ENCODE measurements at places on chromosomes 5 and 9.
A peak's percentile ranks its signal among the peaks of the same experiment; 100 is the strongest.

GRCh38 chr9:4301296-4301695 is 1.4 kb upstream of the GLIS3 start:
- DNase-seq, result no peak

DNA sequence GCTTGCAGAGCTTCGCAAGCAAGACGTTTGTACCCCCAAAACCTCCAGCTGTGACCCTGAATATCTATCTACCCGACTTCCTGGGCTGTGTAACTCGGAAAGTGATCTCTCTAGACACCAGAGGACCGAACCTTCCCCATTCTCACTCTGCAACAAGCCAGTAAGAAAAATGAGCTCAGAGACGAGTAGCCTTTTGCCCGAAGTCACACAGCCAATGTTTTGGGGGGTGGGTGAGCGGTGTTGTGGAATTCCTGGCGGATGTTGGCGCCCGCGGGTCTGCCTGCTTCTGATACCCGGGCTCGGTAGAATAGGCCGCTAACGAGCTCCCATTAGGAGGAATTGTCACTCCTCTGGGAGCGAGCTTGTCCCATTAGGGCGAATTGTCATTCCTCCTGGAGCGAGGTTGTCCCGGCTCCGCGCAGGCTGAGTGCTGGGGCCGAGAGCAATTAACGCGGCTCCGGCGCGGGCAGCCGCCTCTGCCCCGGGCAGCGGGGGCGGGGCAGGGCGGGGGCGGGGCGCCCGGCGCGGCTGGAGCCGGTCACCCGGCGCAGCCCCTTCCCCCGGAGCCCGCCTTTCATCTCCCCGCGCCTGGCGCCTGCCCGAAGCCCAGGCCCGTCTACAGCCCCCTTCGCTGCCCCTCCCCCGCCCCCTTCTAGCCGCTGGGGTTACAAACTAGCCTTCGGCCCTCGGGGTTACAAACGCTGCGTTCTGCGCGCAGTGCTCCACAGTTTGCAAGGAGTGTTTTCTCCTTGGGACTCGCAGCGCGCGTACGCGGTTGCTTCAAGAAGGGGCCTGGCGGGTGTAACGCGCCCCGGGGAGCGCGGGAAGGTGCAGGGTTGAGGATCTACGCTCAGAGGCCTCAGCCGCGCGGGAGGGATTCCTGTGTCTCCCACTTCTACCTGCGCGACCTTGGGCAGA is 3.5 kb upstream of the MSX2 start:
- peak; percentile 54 for DNase-seq

GRCh38 chr9:24620741-24621140 is 75.0 kb upstream of the IZUMO3 start:
- DNase-seq, result no peak

GRCh38 chr5:132496631-132497487 is 6.3 kb upstream of the IRF1 start:
- DNase-seq, result peak; percentile 74

DNA sequence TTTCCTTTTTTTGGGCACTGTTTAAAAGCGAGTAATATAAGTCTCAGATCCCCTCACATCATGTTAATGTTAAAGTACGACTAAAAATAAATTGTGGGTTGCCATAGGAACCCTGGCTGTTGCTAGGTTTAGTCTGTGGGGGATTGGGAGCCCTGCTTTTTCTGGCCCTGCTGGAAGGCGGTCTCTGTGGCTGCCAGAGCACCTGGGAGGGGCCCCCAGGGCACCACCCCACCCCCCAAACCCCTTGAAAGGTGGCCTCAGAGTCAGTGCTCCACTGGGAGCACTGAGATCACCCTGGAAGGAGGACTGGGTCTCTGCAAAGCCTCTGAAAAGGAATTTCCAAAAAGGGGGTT is 66.2 kb upstream of the NEURL1B start:
- DNase-seq, result no peak

DNA sequence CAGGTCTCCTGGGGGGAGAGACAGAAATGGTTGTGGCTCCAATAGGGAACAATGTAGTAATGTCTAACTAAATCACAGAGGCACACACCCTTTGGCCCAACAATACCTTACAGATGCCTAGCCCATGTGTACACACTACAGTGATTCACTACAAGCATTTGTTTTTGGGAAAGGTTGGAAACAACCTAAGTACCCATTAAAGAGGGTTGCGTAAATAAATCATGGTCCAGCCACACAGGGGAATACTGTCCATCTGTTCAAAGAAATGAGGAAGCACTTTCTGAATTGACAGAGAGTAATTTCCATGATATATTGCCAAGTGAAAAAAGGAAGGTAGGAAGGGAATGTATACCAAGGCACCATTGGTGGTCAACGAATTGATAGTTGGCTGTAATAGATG is 22.0 kb upstream of the GTF3C5 start:
- no peak for DNase-seq

DNA sequence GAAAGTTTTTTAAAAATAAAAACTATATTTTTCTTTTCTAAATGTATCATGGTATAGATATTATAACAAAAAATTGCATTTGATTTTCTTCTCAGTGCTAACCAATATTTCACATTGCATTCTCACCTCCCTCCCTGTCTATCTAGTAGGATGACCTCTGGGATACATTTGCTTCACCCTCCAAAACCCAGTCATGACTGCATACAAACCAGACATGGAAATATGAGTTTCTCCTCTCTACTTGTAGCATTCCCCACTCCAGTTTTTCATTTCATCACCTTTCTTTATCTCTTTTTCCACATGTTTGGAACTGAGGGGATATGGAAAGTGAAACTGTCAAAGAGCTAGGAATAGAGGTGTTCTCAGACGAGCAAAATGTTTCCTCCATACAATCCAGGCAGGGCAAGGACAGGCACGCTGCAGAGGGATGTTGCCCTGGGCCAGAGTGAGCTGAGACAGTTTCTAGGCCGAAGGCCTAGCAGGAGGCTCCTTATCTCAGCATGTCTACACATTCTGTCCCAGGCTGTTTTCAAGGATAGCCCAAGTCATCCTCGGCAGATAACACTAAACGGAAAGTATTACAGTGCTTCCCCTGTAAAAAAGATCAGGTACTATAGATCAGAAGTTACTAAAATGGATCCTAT is 46.7 kb downstream of the MEF2C start:
- no peak for DNase-seq

- DNase-seq, result no peak
Observed at GRCh38 chr5:641331-641765, 29.2 kb downstream of the CEP72 start.

DNA sequence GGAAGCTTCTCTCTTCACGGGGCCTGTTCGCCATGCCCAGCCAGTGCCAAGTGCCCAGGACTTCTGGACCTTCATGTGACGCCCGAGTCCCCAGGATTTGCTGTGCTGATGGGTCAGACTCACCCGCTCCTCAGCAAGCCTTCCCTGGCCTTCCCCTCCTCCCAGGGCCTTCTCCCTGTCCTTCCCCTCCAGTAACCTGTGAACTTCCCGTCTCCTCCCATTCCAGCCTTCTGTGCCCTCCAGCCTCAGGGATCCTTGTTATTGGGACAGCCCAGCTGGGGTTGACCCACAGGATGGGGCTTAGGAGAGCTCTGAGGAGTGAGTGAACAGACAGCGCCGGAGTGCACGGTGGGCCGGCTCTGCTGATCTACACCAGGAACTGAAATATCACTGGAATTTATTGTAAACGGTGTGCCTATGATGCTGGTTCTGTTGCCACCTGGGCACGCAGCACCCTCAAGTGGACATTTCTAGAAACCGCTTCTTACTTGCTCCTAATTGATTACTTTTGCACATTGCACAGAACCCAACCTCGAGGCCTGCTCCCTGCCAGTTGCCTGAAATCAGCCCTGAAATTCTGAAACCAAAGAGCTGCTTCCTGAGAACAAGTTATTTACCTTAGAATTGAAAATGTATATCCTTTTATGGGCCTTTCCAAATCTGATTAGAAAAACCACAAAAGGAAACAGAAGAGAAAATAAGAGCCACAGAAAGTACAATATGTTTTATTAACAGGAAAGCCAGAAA is 1.5 kb downstream of the SPAAR start:
- DNase-seq, result no peak

GRCh38 chr9:112527959-112528358 is 41.3 kb downstream of the KIAA1958 start:
- no peak for DNase-seq

GRCh38 chr5:75057561-75057960 is 5.2 kb upstream of the GCNT4 start:
- DNase-seq, result no peak

DNA sequence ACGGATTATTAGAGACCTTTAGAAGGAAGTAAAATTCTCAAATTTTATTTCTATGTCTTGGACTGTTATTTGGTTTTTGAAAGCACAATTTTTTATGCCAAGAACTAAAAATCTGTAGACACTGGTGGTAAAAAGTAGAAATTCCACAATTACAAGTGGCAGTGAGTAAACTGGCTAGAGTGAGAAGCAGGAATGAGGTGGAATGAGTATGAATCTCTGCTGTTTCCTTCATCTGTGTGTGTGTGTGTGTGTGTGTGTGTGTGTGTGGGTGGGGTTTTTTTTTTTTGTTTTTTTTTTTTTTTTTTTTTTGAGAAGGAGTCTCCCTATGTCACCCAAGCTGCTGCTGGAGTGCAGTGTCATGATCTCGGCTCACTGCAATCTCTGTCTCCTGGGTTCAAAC is 94.2 kb downstream of the TLE4 start:
- no peak for DNase-seq

GRCh38 chr5:79834098-79834753 is 144.6 kb downstream of the CMYA5 start:
- no peak for DNase-seq

DNA sequence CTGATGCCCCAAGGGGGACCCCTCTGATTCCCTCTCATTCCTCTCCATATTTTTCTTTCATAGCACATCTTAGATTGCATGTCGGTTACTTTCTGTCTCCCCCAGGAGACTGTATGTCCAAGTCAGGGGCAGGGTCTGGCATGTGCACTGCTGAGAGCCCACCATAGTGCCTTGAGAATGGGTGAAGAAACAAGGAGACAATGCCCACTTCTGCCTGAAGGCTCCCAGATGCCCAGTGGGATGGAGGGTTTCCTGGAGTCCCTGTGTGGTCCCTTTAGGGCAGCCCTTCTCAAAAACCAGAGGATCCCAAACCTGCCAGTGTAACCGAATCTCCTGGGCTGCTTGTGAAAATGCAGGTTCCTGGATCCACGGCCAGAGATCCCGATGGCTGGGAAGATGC is 126.5 kb upstream of the LARP1 start:
- no peak for DNase-seq

DNA sequence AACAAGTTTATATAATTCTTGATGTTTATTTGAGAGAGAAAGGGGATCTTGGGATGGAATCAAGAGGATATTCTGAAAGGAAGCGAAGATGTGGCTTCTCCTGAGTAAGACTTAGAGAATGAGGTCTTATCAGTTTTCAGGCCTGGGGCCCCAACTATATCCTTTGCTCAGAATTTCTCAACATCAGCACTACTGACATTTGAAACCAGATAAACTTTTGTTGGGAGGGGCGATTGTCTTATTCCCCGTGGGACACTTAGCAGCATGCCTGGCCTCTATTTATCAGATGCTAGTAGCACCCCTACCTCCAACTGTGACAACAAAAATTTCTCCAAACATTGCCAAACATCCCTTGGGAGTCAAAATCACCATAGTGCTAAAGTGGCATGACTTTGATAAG is 567.7 kb downstream of the MAT2B start:
- DNase-seq, result no peak

GRCh38 chr5:74762599-74762998 is 4.3 kb downstream of the GFM2 start:
- no peak for DNase-seq

DNA sequence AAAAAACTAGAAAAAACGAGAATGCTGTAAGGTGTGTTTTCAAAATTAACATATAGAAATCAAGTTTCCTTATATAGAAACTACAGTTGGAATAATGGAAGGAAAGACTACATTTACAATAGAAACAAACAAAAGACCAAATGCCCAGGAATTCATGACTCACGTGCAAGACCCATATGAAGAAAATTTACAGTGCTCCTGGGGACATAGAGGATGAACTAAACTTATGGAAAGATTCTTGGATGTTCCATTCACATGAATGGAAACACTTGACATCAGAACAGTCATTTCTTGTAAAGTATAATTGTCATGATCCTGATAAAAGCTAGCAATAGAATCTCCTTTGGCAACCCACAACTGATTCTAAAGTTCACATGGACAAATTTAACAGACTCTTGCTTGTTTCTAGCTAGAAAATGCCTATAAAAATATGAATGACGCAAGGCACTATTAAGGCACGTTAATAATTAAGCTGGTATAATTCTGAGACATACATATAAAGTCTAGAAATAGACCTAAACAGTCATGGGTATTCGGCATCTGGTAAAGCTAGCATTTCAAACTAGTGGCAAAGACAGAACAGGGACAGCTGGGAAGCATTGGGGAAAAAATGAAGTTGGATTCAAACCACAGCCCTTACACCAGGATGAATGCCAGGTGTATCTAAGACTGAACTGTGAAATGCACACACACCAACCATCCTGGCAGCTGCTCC is 5.1 kb upstream of the ZFP62 start:
- no peak for DNase-seq

GRCh38 chr5:55919625-55920024 is 68.5 kb downstream of the IL31RA start:
- no peak for DNase-seq

DNA sequence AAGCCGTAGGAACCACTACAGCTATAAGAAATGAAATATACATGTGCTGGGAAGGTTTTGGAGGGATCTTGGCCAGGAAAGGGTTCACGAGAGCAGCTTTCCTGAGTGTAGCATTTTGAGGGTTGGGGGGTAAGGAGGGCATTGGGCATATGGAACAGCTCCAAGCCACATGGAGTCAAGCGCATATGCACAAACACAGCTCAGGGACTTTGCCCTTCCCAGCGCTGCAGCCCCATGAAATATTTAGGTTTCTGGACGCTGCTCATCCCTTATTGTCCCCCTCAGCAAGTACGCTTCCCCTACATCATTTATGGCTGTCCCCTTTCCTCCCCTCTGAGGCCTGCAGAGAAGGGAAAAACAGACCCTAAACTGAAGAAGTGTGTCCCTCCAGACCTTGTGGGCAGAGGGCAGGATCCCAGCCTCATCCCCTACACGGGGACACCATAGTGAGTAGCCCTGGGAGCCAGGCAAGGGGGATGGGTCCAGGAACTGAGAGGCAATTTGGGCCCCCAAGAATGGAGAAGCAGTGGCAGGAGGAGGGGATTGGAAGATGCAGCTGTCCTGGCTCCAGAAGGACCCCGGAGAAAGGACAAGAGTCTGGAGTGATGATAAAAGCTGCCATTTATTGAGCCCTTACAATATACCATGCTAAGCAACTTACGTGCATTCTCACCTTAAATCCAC is 33.7 kb downstream of the PCDH1 start:
- DNase-seq, result no peak

GRCh38 chr5:109690975-109691574 is 1.3 kb downstream of the MAN2A1 start:
- peak; percentile 27 for DNase-seq

All from progenitor cell of endocrine pancreas (in vitro differentiated cells).